ENCODE measurements at places on chromosomes 2 and 18.

DNA sequence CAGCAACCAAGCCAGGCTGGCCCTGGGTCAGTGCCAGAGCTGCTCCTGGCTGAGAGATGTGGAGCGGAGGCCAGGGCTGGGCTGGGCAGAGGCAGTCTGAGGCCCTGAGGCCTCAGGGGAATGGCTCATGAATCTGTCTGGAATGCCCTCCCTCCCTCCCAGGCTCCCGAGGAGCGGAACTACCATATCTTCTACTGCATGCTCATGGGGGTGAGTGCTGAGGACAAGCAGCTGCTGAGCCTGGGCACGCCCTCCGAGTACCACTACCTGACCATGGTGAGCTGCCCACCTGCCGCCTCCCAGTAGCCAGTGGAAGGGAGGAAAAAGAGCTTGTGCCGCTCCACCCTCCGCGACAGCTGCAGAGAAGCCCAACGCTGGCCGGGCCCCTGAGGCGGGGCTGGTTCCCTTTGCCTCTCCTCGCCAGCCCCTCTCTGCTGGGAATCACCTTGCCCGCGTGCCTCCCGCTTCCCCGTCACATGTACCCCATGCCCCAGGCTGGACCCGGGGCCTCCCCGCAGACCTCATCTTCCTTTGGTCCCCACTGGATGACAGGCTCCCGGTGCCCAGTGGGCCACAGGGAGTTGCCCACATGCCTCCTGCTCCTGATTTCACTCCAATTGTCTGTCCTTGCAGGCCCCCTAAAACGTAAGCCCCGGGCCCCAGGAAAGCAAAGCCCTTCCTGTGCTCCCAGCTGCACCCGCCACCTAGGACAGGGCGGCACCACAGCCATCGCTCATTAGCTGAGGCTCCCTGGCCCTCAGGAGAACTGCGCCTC lies 41.1 kb downstream of the MYO7B start:
- DNase-seq: peak; percentile 85

GRCh38 chr2:9167718-9168657 lies 38.6 kb upstream of the ASAP2 start:
- no peak for DNase-seq

- no peak for DNase-seq
Measured at GRCh38 chr2:79446313-79446712, 66.5 kb upstream of the CTNNA2 start.

DNA sequence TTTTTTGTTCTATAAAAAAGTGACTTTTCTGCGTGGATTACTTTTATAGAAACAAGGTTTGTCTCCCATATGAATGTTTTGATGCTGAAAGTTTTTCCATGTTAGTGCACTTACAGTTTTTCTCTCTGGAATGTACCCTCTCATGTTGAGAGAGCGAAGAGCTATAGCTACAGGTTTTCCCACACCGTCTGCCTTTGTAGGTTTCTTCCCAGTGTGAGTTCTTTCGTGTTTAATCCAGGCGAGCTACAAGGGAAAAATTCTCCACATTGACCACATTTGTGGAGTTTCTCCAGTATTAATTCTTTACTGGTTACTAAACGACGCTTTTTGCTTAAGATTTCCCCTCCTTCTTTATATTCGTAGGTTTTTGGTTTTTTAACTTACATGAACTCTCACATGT lies 85.1 kb downstream of the ACSL3 start:
- no peak for DNase-seq

GRCh38 chr18:12238826-12239225 lies 15.3 kb upstream of the CIDEA start:
- no peak for DNase-seq

- no peak for DNase-seq
Measured at GRCh38 chr2:213923543-213923942, 487.3 kb upstream of the VWC2L start.

- DNase-seq: peak; percentile 65
Measured at GRCh38 chr2:136236019-136236418, 118.1 kb upstream of the CXCR4 start.

- DNase-seq: no peak
Measured at GRCh38 chr18:9097349-9097748, 5.2 kb upstream of the NDUFV2 start.

- peak; percentile 46 for DNase-seq
Measured at GRCh38 chr2:126656431-126657147, 631 bp downstream of the GYPC start.

DNA sequence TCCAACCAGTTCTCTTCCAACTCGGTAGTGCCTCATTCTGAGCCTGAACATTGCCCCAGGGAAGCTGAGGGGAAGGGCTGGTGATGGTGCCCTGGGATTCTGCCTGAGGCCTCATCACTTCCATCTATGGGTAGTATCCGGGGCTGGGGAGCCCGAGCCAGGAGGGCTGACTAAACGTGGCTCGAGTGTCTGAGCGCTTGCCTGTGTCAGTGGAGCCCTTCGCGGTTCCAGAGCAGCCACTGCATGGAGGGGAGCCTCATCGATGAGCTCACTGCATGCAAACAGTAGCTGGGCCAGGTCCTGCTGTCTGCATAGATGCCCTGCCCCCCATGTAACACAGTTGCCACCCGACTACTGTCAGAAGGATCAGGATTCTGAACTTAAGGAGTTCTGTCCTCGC lies 129.3 kb downstream of the GLI2 start:
- DNase-seq: peak; percentile 83

All from EL (cell line).